ENCODE measurements at places on chromosomes 16 and 17.

- DNase-seq = no peak
Measured at GRCh38 chr16:57273359-57273758, 11.1 kb downstream of the PLLP start.

DNA sequence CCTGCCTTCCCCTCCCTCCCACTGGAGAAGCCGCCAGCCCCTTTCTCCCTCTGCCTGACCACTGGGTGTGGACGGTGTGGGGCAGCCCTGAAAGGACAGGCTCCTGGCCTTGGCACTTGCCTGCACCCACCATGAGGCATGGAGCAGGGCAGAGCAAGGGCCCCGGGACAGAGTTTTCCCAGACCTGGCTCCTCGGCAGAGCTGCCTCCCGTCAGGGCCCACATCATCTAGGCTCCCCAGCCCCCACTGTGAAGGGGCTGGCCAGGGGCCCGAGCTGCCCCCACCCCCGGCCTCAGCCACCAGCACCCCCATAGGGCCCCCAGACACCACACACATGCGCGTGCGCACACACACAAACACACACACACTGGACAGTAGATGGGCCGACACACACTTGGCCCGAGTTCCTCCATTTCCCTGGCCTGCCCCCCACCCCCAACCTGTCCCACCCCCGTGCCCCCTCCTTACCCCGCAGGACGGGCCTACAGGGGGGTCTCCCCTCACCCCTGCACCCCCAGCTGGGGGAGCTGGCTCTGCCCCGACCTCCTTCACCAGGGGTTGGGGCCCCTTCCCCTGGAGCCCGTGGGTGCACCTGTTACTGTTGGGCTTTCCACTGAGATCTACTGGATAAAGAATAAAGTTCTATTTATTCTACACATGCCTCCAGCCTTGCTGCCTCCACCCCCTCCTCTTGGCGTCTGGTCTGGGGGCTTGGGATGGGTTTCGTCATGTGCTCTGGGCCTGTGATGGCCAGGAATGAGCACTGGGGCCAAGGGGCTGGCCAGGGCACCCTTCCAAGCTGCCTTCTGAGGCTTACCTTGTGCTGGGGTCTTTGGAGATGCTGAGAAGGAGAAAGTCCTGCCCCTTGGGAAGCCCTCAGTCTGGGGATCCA, 7.3 kb downstream of the GJD3 start:
- no peak for DNase-seq

DNA sequence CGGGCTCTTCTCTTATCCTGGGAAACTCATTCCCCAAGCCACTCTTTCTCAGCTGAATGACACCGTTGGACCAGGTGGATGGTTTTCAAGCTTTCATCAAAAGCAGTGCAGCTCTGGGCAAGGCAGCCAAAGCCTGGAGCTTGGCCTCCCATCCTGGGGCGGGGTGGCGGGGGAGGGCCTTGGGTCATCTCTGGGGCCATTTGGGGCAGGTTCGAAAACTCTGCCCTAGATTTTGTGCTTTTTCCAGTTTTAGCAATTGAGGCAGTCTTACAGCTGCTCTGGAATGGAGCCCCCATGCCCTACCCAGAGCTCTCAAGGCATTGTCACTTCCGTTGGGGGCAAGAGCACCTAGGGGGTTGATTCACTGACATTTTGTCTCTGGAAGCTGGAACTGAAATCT, 9.1 kb downstream of the MPRIP start:
- no peak for DNase-seq

- DNase-seq = peak; percentile 38
Measured at GRCh38 chr17:45149037-45149668, 878 bp downstream of the HEXIM1 start.

DNA sequence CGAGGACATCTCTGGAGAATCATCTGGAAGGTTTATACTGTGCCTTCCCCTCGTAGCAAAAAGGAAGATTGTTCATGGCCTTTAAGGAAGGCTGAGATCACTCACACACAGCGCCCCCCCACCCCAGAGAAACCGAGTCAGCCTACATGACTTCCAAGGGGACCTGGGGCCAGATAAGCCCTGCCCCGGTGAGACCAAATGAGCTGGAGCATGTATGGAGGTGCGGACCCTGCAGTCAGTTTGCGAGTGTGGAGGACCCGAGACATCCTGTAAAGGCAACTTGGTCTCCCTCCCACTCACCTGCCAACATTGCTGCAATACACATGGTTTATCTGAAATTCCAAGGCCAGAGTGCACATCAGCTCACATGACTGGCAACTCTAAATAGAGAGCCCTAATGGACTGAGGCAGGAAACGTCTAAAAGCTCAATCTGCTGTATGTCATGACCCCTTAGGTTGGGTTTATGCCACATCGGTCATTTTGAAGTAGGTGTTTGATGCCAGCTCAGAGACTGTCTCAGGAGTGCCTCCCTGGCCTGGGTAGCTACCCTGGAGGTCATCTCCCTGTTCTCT, 233.6 kb downstream of the CPPED1 start:
- DNase-seq = no peak

GRCh38 chr17:5832886-5833285, 237.3 kb upstream of the WSCD1 start:
- no peak for DNase-seq

DNA sequence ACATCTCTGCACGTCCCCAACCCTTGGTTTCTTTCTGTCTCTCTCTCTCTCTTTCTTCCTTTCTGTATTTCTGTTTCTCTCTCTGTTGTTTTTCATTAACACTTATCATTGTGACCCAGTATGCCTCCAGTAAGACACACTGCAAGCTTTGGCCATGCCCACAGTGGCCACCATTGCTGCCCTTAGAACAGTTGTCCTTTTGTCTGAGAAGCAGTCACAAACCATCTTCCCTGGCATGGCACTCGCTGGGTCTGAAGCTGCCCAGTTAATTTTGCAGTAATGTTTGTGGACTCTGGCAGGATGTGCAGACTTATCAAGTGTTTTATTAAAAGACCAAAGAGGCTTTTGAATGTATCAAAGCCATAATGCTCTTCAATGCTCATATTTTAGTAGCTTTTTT, 146.9 kb downstream of the MSI2 start:
- no peak for DNase-seq

DNA sequence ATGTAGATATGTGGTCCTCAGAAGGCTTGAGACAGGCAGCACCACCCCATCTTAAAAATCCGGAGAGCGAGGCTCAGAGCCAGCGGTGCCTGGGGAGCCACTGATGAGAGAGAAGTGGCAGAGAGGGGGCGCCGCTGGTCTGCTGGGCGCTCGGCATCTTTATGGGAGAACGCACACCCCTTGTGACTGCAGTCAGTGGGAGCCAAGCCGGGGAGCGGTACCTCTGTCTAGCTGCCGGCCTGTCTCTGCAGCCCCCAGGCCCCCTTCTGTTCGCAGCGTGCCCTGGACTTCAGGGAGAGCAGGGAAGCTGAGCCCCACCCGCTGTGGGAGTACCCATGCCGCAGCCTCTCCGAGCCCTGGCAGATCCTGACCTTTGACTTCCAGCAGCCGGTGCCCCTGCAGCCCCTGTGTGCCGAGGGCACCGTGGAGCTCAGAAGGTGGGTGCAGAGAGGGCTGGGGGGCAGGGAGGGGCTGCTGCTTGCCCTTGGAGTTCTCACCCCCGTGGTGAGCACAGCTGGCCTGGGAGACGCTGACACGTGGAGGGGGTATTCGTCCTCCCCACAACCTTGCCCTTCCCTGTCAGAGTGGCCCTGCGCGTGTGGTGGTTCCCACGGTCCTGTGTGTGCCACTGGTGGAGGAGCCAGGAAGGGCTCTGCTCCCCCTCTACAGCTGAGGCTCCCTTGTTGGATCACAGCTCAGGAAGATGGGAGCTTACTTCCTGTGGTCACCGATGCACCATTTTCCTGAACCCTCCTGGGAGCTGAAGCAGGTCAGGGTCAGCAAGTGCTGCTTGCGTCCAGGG, 44.8 kb downstream of the PRMT7 start:
- DNase-seq = no peak

GRCh38 chr16:77067900-77068299, 123.1 kb upstream of the MON1B start:
- DNase-seq = no peak

DNA sequence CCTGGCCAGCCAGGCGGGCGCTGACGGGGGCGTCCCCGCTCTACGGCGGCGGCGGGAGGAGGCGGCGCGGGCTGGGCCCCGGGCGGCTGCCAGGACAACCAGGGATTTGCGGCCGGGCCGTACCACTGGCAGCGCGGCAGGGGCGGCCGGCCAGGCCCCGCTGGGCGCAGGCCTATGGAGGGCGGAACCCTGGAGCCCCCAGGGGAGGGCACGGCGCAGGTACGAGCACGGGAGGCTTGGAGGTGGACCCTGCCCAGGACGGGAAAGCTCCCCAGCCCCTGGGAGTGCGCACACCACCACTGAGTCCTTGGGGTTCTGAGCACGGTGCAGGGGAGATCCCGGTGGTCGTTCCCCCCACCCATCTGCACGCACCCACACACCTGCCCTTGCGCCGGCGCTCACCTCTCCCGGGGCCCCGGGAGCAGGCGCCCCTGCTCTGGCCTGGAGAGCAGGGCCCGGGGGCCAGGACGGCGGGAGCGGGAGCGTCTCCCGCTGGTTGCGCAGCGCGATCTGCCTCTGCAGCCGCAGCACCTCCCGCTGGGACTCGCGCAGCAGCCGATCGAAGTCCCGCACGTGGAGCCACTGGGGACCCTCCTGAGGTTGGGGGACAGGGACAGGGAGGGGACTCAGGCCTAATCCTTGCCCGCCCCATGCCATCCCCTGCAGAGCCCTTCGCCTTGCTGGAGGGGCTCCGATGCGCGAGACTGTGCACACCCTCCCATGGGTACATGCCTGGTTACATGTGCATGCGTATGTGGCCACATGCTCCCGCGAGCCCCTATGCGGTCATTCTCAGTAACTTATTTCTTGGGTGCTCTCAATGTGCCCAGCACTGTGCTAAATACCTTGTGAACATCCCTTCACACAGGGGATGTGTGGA, 3.9 kb downstream of the TSPOAP1 start:
- no peak for DNase-seq

DNA sequence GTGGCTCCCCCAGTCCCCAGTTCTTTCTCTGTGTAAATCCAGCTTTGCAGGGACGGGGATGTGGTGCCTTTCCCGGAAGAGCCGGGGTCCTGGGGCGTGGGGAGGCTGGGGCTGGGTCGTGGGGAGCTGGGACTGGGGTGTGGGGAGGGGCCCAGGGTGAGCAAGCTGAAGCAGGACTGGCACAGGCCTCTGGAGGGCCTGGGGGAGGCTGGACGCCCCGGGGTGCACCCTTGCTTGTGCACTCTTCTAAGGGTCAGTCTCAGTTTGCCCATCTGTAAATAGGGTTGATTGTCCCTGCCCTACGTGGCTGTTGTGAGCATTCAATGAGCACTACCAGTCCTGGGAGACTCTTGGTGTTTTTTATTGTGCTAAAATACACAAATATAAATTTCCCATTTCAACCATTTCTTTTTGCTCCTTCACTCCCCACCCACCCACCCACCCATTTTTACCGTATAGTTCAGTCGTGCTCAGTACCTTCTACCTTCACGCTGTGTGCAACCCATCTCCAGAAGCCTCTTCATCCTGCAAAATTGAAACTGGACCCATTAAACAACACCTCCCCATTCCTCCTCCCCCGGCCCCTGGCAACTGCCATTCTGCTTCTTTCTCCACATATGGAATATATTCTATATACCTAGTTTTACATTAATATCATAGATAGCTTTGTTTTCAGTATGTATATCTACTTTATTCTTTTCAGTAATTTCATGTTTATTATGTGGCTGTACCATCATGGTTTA, 7.8 kb upstream of the TBC1D3B start:
- DNase-seq = no peak

DNA sequence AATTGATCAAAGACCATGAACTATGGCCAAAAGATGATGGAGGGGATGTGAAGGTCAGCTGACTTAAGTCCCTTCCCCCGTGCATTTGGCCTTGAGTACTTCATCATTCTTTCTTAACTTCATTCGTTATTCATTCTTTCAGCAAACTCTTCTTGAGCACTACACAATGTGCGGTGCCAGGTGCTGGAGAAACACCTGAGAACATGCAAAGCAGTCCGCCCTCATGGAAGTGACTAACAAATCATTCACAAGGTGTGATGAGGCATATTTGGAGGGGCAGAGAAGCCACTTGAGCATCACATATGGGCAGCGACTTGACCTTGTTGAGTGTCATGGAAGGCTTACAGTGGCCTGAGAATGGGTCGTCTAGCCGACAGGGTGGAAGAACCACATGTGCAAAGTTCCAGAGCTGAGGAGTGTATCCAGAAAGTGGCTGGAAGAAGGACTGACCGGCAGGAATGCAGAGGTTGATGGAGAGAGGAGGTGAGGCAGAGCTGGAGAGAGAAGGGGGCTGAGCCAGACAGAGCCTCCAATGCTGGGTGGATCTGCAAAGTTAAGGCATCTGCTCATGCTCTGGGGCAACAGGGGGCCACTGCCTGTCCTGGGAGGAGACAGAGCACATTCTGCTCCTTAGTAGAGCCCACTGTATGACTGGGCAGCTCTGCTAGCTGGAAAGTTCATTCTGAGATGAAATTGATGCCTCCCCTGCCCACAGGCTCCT, 25.1 kb upstream of the EIF1 start:
- no peak for DNase-seq

DNA sequence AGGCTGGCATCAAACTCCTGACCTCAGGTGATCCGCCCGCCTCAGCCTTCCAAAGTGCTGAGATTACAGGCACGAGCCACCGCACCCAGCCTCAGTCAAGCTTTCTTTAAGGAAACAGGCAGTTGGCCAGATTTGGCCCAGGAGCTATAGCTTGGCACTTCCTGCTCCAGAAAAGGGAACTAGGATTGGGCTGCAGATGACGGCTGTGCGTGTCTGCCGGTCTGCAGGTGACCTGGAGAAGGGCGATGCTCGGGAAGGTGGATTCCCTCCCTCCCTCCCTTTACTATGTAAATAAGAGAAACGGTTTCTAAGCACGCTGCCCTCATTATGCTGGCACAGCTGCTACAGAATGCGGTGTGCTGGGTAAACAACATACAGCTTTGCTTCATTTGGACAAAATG, 215.9 kb downstream of the RPTOR start:
- no peak for DNase-seq

DNA sequence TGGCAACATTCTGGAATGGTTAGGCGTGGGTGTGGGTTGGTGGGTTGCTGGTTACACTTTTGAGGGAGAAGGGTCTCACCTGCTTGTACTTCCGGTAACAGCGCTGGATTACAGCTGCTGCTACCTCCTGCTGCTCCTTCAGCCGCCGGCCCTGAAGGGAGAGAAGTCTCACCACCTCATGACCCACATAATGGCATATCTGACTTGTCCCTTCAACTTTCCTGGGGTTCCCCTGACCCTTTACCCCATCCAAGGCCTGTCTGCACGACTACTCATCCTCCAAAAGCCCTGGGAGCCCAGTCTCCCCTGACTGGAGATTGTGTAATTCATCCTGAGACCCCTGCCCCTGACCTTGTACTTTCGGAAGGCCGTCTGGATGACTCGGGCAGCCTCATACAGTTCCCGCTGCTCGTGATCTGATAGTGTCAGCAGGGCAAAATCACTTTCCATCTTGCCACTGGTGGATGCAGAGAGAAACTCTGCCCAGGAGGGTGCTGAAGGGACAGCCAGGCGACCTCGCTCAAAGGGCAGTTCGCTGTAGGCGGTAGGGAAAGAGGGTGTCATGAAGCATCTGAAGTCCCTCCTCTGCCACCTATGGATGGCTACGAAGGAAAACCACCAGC, 2.0 kb upstream of the SPAG7 start:
- no peak for DNase-seq

DNA sequence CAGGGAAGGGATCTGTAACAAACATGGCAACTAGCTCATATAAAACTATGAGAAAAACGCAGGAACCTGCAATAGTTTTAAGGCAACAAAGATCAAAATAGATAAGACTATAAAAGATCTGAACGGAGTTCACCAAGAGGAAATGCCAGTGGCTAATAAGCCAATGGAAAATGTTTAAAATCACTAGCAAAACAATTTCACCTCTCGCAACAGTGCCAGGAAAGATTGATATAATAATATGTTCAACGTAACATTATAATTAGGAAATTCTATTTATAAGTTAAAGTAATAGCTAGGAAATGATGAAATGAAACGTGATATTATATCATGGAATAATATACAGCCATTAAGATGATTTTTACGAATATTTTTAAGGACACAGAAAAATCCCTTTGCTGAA, 16.0 kb downstream of the MRC2 start:
- no peak for DNase-seq

Measured in stimulated activated CD4-positive, alpha-beta T cell treated with anti-CD3 and anti-CD28 coated beads, Interleukin-1b, Interleukin-23, amount 100 ng/mL, for 1 hour (primary cell).